ENCODE measurements at places on chromosomes 7 and 10.

DNA sequence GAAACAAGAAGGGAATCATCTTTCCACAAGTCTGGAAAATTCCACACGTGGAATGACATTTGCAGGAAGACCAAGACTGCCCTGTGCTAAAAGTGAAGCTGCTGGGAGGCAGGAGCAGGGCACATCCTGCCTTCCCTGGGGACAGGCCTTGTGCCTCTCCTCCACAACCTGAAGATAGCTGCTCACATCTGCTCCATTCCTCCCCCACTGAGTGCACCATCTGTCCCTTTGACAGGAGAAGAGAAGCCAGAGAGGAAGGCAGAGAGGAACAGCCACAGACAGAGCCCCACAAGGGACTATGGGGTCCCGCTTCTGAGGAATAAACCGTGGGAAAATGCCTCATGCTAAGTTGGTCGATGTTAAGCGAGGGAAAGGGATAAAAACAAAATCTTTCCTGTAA is 15.9 kb upstream of the FAM171A1 start:
- no peak for DNase-seq

DNA sequence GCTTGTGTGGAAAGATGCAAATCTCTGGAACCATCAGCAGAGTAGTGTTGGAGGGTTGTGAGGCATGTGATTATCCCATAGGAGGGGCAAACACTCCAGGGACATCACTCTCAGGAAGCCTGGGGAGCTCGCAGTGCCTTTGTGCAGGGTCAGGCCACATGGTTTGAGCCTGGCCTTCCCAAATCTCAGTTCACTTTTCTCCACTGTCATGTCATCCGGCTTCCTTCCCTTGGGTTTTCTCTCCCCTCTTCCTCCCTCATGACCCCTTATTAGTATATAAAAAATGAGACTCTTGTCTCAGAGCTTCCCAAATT is 20.4 kb downstream of the TSPAN14 start:
- no peak for DNase-seq

DNA sequence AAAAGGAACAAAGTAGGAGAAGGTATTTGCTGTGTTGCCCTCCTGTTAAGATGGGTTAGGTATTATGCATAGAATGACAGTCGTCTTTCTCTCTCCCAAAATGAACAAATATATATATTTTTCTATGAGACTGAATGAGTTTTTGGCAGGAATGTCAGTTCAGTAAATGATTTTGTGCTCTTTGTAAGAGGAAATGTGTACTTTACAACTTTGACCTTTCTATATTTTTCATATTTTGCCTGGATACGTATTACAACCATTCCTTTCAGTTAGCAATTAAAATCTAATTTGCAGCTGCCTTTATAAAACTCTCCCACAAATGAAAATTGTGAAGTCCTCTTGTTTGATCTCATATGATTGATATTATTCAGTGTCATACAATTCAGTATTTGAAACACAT is 336.6 kb upstream of the MEOX2 start:
- DNase-seq, result no peak

- DNase-seq, result no peak
These were observed 16.9 kb upstream of the RHOBTB1 start for GRCh38 chr10:60960913-60961312.

- no peak for DNase-seq
These were observed 10.3 kb upstream of the WDR86 start for GRCh38 chr7:151420144-151420543.

- DNase-seq, result no peak
These were observed 46.7 kb upstream of the SPOCK2 start for GRCh38 chr10:72134785-72135767.

- DNase-seq, result no peak
These were observed 29.1 kb downstream of the ERCC6 start for GRCh38 chr10:49509771-49510303.

DNA sequence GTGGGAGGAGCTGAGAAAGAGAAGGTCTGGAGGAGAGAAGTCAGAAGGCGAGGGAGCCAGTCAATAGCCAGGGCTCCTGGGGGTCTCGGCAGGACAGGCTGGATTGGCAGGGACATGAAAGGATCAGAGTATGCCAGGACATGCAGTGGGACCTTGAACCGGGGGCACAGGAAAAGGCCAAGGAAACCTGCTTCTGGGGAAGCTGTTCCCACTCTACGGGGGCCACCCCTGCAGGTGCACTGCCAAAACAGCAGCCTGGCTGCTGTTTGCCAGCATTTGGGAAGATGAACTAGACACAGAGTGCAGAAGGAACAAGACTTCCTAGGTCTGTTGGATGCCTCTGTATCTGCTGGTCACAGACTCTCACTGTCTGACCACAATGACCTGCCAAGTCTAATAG is 194.9 kb upstream of the PRSS58 start:
- no peak for DNase-seq

GRCh38 chr10:71727738-71728737 is 8.5 kb upstream of the C10orf105 start:
- DNase-seq, result no peak

- DNase-seq, result no peak
These were observed 69.5 kb upstream of the ATRNL1 start for GRCh38 chr10:115023715-115024114.

DNA sequence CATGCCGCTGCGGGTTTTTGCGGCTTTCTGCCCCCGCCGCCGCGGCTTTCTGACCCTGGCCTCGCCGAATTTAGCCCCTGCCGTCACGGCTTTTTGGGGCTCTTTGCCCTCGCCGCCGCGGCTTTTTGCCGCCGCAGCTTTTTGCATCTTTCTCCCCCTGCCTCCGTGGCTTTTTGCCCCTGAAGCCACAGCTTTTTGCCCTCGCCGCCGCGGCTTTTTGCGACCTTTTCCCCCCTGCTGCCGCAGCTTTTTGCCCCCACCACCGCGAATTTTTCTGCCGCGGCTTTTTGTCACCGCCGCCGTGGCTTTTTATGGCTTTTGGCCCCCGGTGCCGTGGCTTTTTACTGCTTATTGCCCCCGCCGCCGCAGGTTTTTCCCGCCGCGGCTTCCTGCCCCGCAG is 636.5 kb downstream of the ZNF716 start:
- no peak for DNase-seq

DNA sequence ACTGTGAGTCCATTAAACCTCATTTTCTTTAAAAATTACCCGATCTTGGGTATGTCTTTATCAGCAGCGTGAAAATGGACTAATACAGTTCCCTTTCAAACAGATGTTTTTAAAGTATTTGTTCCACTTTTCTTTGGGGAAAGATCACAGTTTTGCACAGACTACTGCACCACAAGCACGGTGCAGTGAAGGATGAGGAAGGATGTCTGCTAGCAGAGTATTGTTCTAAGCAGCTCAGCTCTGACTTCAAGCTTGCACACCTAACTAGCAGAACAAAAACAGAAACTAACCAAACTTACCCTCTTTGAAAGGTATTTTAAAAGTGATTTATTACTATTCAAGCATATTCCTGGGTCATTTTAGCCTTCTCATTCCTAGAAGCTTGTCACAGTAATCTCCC is 20.0 kb downstream of the THNSL1 start:
- no peak for DNase-seq

DNA sequence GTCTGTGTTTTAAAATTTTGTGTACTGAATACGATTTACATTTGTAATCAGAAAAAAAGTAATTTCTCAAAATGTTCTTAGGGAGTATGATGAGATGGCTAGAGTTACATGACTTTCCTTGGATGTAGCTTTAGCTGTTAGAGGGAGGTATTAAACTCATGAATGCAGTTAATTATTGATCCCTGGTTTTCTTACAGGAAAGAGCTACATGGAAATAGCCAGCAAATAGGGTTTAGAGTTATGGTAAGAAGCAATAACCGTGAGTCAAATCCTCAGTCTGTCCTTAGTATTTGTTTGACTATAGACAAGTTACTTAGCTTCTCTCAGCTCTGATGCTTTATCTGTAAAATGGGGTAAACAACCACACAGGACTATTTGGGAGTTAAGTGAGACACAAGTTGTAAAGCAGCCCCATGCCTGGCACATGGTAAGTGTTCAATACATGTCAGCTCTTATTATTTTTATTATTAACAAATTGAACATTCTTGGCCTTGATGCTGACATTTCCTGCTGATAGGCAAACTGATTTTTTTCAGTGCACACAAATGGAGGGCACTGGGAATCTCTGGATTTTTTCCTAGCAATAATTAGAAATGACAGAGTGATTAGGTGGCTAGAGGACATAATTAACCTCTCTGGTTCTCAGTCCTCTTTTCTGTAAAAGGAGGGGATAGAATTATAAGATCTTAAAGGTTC is 204.5 kb upstream of the PHYHIPL start:
- DNase-seq, result no peak

GRCh38 chr10:80453842-80454512 is at the start of gene TSPAN14:
TSS of gene TSPAN14 (plus strand) at chr10:80454310. CDS start at chr10:80489234, 34,924 bp downstream.
- DNase-seq, result peak; percentile 79

GRCh38 chr10:89916468-89917215 is 215.3 kb downstream of the KIF20B start:
- DNase-seq, result no peak

GRCh38 chr7:45627691-45628456 is 53.7 kb downstream of the ADCY1 start:
- no peak for DNase-seq

GRCh38 chr7:89994483-89994882 is 159.8 kb upstream of the STEAP1 start:
- peak; percentile 50 for DNase-seq

- no peak for DNase-seq
These were observed 82.0 kb downstream of the FOXL3 start for GRCh38 chr7:371779-372545.

DNA sequence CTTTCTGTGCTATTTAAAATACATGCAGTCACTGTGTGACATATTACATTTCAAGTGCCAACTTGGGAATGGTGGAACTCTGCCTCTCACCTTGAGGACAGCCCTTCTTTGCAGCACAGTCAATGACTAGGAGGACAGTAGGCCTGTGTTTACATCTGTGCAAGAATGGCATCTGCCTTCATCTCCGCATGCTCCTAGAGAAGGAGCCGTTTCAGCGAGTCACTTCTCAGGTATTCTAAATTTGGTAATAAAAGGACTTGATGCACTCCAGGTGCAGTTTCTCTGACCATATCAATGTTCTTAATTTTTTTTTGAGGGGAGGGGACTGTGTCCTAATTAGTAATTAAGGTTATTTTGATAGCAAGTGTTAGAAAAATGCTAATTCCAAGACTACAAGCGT is 128.9 kb downstream of the SDK1 start:
- DNase-seq, result no peak

GRCh38 chr10:80253266-80253962 is 36.0 kb downstream of the MAT1A start:
- no peak for DNase-seq

DNA sequence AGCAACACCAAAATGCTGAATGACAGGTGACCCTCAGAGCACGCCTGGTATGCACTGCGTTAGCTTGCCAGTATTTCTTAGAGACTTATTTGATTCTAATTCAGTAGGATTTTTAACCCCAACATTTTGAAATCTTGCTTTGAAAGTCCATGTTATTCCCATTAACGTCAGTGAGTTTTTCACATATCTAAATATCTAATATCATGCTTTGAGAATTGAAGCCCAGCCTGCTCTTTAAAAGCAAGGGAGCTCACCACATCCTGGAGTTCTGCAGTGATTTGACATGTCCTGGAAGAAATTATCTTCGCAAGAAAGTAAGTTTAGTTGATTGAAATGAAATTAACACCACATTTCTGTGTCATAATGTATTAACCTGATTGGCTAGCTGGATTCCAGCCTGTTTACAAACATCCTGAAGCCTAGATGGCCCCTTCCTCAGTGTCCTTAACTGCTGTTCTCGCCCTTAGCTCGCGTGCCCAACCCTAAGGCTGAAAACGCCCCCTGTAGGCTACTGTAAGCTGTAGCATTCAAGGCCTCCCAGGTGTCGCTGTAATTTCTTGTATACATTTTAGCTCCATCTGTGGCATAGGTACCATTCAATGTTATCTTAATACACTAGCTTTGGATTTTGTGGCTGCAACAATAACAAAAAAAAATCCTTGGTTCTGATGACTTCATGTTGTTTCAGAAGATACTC is 191.5 kb downstream of the MGMT start:
- DNase-seq, result no peak

DNA sequence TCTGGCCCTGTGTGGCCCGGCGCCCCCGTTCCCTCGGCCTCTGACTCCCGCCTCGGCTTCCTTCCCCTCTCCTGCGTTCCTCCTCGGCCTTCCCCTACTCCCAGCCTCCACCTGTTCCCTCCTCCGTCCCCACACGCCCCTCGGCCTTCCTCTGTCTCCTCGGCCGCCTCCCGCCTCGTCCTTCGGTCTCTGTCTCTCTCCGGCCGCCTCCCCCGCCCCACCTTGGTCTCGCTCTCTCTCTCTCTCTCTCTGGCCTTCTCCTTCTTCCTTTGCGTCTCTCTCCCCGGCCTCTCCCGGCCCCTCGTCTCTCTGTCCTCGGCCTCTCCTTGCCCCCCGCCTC is 588 bp downstream of the GET4 start:
- peak; percentile 42 for DNase-seq

All from RKO (cell line).